ENCODE measurements at places on chromosomes 12 and 14. TPM values are rescaled to one million over a fixed set of nuclear protein-coding genes. Genes with fewer than 3 reads are reported as not detected.

DNA sequence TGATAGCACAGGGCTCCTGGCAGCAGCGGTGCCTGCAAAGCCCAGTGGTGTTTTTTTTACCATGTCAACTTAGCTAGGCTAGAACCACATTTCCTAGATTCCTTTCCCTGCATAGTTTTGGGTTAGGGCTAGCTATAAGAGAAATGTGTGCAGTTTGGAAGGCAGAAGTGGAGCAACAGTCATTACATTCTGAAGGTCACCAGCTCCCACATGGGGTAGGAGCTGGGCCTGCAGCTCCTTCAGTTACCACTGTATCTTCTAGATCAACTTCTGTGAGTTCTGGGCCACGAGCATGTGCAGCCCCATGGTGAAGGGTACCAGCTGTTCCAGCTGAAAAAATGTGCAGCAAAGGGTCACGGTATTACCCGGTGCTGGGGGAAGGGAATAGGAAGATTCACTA is 2.3 kb upstream of the SLC25A3 start:
- no peak for DNase-seq

DNA sequence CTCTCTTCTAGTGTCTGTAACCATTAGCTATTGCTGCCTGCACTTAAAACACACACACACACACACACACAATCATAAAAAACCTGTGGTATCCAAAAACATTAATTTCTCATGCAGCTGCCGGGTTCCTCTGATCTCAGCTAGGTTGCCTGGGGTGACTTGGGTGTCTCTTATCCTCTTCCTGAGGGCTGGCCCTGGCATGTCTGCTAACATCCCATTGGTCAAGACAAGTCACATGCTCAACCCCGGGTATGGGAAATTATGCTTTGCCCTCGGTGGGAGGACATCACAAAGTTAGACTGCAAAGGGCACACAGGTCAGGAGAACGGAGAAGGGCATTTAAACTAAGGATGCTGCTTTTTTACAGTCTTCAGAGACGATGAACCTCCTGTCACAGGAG is 55.7 kb downstream of the TRPV4 start:
- DNase-seq: no peak

DNA sequence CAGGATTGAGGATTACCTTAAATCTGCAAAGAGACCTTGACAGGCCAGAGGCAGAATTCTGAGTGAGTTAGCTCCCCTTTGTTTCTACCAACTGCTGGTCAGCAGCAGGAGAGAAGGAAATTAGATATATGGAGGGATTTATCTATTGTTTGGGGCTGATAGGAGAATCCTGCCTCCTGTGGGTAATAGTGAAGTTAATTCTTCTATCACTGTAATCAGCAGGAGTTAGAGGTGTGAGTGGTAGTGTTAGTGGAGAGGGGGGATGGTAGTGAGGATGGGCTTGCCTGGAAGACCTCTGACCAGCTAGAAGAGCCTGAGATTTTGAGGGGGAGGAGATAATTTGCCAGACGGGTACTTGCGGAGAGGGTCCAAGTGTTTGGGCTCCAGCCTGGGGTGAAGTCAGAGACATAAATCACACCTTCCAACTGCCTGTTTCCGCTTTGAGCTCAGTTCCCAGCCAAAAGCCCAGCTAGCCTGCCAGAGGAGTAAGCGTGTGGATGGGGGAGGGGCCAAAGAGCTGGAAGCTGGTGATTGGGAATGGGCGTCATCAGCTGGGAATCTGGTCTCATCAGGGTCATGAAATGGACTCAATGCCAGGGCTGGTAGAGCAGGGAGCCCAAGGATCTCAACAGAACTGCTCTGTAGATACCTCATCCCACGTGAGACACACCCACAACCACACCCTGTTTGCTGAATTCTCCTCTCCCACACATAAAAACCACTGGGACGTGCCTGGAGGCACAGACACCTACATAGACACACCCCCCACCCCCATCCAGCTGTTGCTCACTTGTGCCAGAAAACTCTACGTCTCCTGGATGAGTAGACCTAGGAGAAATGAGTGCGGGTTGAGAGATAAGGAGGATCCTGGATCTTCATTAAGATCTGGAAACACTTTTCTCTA is 13.1 kb upstream of the ITGA5 start:
- no peak for DNase-seq

Gene DDN
- total RNA-seq: not detected

Gene SPIC
- not detected for total RNA-seq

GRCh38 chr12:102946042-102946441 is 11.4 kb upstream of the ASCL1 start:
- no peak for DNase-seq

- no peak for DNase-seq
Measured at GRCh38 chr12:97386133-97386581, 76.4 kb upstream of the RMST start.

- peak; percentile 92 for DNase-seq
Measured at GRCh38 chr12:45991284-45992249, 1.2 kb upstream of the SCAF11 start.

Gene SLC24A4
- 1.6 TPM for total RNA-seq

- DNase-seq: no peak
Measured at GRCh38 chr14:54683882-54684794, 117.2 kb downstream of the SAMD4A start.

Gene CIDEB
- total RNA-seq: 18.8 TPM

DNA sequence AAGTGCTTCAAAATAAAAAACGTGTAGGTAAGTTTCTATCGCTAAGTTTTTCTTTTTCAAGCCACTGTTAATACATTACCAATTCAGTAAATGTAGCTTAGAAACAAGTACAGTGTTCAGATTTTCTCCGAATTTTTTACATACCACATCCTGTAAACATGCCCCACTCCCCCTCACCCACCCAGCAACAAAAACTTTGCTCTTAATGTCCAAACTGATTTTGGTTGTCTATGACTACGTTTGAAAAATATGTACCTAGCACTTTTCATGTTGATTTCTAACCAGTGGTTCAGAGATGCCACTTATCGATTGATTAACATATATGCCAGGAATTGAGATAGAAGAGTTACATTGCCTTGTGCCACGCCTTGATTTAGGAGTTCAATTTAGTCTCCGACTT is 663 bp upstream of the LIN7A start:
- DNase-seq: no peak

GRCh38 chr12:127819056-127819455 is 447.9 kb upstream of the TMEM132C start:
- no peak for DNase-seq

DNA sequence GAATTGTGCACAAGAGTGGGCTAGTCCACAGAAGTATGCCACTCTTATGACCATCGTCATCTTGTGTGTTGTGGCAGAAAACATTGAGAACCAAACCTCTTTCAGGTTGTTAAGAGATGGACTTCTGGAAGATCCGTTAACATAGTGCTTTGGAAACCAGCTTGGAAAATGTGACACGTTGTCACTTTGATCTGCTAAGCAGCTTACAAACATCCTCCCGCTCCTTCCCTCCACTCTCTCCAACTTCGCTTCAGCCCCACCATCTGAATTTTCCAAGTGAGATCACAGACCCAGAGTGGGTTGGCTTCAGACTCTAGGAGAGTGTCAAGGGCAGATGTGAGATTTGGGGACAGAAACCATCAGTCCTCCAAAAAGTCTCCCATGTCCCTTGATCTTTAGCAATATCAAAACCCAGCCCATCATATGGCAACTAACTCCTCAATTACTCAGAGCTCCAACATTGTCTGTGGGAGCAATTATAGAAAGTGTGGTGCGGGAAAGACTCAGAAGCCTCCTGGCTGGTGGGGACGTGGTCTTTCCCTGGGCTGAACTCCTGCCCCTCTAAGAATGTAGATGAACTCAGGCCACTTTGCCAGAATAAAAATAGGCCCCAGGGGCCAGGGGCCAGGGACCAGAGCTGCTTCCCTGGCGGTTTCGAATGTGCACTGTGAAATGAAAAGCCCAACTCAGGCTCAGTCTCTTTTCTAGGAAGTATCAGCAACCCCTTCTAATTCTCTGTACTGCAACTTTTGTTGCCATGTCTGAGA is 129.5 kb downstream of the SLC38A6 start:
- DNase-seq: no peak

GRCh38 chr12:46073321-46073720 is 82.9 kb upstream of the SCAF11 start:
- no peak for DNase-seq

DNA sequence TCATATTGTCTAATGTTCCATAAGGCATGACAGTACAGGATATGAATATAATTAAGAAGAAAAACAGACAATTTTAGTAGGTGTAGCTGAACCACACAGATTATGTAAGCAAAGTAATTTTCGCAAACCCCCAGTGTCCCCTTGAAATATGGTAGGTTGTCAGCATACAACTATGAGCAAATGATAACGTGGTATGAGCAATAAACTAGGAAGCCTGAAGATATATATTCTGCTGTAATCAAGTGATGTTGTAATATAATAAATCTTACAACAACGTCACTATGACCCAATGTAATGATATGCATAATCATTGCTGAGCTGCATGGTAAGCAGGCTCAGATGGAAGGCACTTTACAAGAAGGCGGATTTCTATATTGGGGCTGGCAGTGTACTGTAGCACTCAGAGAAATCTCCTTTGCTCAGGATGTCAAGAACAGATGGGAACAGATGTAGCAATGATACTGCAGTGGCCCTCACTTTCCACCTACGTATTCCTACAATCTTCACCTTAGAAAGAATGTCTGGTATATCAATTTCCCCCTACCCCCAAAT is 47.8 kb upstream of the MYF6 start:
- no peak for DNase-seq

- DNase-seq: no peak
Measured at GRCh38 chr12:121181181-121181580, 28.7 kb upstream of the P2RX4 start.

DNA sequence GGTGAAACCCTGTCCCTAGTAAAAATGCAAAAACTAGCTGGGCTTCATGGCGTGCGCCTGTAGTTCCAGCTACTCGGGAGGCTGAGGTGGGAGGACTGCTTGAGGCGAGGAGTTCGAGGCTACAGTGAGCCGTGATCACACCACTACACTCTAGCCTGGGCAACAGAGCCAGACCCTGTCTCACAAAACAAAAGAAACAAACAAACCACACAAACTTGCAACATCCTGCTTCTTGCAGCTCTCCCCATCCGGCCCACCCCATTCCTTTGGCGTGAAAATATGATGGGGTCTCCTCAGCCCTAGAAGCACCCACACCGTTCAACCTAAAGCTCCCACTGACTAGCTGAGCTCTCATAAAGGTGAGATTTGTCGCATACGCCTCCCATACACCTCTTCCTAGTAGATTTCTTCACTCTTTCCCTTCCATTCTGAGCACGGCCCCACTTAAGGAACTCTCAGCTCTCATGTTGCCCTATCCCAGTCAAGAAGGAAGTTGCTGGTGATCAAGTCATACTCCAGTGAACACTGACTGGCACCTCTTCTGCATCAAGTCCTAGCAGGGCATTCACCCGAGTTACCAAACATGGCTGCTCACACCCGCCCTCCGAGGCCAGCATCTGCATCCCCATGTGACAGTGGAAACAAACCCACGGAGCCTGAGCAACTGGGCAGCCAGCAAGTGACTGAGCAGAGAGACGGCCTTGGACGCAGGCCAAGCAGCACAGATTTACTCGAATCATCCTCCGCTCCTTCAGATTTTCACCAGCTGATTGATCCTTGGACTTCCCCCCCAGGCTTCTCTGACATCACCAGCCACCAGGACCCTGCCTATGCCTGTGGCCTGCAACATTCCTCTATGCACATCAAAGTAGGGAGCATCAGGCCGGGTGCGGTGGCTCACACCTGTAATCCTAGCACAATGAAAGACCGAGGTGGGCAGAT is 18.9 kb upstream of the CD27 start:
- DNase-seq: no peak
